ENCODE measurements at places on chromosomes 12 and 14.

DNA sequence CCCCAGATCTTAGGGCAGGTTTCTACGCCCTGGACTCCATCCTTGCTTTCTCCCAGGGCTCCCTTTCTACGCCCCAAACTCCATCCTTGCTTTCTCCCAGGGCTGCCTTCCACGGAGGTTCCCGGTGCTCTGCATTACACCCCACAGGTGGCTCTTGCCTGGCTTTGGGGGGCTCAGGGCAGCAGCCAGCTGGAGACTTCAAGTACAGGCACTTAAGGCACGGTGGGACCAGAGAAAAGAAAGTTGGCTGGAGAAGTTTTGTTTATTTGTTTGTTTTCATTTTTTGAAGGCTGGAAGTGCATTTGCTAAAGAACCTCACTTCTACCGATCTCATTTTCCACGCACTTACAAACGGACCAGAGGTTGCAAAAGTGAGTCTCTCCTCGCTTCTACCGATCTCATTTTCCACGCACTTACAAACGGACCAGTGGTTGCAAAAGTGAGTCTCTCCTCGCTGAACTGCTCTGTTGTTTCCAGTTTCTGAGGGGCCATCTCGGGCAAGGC, 103.8 kb upstream of the MED13L start:
- no peak for DNase-seq

GRCh38 chr14:83923842-83924241, 1606.1 kb upstream of the FLRT2 start:
- no peak for DNase-seq

DNA sequence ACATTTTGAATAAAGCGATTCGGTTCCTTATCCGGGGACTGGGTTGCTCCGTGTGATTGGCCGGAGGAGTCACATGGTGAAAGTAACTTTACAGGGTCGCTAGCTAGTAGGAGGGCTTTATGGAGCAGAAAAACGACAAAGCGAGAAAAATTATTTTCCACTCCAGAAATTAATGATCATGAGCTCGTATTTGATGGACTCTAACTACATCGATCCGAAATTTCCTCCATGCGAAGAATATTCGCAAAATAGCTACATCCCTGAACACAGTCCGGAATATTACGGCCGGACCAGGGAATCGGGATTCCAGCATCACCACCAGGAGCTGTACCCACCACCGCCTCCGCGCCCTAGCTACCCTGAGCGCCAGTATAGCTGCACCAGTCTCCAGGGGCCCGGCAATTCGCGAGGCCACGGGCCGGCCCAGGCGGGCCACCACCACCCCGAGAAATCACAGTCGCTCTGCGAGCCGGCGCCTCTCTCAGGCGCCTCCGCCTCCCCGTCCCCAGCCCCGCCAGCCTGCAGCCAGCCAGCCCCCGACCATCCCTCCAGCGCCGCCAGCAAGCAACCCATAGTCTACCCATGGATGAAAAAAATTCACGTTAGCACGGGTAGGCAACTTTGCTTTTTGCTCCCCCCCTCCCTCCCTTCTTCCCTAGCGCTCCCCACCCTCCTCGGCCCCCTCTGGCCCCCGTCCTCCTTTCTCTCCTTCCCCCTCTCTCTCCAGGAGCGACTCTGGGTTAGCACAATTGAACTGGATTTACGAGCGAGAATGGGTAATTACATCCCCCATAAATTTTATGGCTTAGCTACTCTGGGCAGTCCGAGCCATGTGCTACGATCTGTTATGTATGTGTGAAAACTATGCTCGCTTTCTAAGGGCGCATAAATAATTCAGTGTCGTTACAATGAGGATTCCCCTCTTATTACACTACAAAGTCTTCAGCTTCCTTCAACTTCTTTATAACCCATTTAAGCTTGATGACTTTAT, at the start of gene HOXC4:
Gene HOXC4 (plus strand): TSS at position 85 of the 991 bp plus-strand sequence. CDS start 88 bp downstream, at position 173.
- peak; percentile 33 for DNase-seq

- DNase-seq: no peak
These were observed 482.6 kb downstream of the NRXN3 start for GRCh38 chr14:78652727-78653126.

- no peak for DNase-seq
These were observed 41.6 kb upstream of the EGLN3 start for GRCh38 chr14:33992274-33993007.

DNA sequence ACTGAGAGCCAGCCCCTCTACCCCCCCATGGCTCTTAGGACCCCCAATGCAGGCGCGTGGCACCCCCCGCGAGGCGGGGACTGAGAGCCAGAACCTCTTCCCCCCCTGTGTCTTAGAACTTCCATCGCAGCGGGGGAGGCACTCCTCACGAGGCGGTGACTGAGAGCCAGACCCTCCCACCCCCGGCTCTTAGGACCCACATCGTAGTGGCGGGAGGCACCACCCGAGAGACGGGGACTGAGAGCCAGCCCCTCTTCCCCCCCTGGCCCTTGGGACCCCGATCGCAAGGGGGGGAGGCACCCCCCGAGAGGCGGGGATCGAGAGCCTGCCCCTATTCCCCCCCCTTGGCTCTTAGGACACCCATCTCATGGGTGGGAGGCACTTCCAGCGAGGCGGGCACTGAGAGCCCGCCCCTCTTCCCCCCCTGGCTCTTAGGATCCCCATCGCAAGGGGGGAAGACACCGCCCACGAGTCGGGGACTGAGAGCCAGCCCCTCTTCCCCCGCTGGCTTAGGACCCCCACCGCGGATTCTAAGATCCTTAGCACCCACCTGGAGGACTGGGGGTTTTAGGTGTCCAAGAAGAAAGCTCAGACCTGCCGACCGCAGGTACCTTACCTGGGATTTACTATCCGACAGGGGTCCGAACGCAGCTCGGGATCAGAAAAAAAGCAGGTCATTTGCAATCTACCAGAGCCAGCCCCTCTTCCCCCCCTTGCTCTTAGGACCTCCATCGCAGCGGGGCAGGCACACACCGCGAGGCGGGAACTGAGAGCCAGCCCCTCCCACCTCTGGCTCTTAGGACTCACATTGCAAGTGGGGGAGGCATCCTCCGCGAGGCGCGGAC, 44.9 kb downstream of the DDX11 start:
- no peak for DNase-seq

DNA sequence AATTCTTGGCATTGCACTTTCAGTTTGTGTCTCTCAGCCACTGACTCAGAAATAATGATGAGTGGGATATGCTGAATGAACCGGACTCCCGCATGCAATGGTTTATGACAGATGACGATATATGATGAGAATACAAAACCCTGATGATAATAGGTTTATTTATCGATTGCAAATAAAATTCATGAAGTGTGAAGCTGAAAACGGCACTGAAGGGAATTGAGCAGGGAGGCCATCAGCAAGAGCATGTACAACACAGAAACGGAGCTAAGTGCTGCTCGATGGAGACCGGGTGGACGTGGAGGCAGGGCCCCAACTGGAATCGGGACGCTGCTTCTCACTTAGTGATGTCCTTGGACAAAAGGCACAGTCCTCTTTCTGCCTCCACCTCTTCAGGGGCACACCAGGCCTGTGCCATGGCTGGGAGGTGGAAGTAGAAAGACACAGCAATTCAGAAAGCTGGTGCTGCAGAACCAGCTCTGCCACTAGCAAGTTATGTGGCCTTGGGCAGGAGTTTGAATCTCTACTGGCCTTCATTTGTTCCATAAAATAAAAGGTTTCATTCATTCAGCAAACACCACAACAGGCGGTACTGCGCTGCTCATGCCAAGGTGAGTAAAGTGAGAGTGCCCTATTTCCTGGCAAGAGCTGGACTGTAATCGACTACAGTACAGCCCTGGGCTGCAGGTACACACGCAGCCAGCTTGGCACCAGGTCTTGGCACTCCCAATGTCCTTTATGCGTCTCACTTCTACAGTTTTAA, 117.0 kb downstream of the EGLN3 start:
- no peak for DNase-seq

- no peak for DNase-seq
These were observed 127.1 kb upstream of the BMP4 start for GRCh38 chr14:54083549-54084239.

DNA sequence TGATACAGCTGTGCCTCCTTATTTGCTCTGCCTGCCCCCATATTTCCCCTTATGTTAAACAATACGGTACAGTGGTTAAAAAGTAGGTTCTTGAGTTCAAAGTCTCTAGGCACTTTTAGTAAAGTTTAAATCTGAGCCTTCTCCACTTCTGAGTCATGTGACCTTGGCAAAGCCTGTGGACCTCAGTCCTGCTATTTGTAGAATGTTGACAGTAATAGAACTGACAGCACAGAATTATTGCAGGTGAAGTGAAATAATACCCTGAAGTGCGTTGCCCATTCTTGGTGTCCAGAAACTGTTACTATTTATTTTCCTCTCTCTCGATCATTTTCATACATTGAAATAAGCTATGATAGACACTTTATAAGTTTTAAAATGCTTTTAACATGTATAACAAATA, 499.7 kb downstream of the EGLN3 start:
- no peak for DNase-seq

- DNase-seq: no peak
These were observed 233.3 kb upstream of the SSTR1 start for GRCh38 chr14:37974421-37974820.

- DNase-seq: peak; percentile 67
These were observed 36.2 kb upstream of the ATP23 start for GRCh38 chr12:57904848-57905811.

DNA sequence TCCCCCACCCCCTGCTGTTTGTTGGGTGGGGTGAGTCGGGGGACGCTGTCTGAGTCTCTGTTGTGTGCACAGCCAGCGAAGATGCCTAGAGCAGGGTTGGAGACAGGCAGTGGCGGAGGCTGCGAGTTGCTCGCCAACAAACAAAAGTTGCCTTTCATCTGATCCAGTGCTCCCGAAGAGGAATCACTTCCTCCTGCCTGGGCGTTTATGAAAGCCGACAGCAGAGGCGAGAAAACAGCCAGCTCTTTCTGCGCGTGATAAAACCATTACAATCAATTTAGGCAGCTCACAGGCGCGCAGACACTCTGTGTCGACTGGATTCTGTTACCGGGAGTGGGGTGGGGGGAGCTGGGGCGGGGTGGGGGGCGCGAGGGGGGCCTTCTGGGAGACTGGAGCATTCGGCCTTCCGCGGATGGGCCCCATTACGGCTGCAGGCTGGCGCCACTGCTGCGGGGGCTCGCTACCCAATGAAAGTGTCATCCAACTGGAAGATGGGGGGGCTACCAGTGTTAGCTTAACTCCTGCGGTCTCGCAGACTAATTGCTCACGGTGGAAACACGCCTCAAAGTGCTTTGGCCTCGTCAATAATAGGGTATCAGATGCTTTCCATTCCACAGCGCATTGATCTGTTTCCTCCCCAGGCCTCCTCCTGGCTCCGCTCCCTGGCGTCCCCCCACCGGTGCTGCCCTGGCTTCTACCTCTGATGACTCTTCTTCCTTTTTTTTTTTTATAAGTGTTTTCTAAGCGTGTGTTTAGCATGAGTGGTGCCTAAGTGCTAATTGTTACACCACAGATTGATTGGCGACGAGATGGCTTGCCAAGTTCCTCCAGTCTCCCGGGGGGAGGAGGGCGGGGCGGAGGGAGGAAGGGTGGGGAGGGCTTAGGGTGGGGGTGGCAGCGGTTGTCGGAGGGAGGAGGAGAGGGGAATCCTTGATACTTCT, 678.4 kb downstream of the MED13L start:
- DNase-seq: peak; percentile 63

- DNase-seq: no peak
These were observed 217.6 kb upstream of the CNTN1 start for GRCh38 chr12:40474630-40475029.

- no peak for DNase-seq
These were observed 128.4 kb downstream of the FOXA1 start for GRCh38 chr14:37466623-37467088.

DNA sequence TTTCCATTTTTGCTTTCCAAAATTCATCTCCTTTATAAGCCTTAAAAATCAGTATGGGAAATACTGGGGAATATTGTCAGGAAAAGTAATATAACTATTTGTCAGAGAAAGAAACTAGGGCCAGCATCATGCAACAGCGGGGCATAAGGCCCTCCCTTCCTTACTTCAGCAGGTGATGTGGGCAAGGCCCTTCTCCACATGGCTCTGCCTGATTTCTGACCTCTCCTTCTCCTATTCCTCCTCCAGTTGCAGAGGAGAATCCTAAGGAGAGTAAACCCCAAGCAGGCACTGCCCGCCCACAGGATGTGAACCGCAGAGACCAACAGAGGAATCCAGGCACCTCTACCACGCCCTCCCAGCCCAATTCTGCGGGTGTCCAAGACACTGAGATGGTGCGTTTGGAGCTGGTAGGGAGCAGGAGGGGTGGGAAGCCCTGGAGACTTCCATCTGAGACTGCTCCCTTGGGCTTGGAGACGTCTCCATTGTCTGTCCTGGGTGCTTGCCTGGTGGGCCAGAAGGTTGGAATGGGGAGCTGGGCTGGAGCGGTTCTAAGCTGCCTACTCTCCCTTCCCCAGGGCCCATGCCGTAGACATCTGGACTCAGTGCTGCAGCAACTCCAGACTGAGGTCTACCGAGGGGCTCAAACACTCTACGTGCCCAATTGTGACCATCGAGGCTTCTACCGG, 2.7 kb upstream of the SOAT2 start:
- no peak for DNase-seq

GRCh38 chr14:102194856-102195255, 55.2 kb downstream of the WDR20 start:
- no peak for DNase-seq

- DNase-seq: no peak
These were observed 127.4 kb upstream of the EGLN3 start for GRCh38 chr14:34078117-34078743.

DNA sequence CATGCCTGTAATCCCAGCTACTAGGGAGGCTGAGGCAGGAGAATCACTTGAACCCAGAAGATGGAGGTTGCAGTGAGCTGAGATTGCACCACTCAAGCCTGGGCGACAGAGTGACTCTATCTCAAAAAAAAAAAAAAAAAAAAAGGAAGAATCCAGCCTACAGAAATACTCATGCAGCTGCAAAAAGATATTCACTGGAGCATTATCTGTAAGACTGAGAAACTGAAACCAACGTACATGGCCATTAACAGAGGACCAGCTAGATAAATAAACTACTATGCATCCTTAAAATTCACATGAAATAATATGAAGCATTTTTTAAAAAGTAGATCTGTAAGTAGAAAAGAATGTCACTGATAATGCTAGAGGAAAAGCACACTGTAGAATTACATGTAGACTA, 3.5 kb downstream of the SLC7A7 start:
- no peak for DNase-seq

GRCh38 chr12:11822081-11822834, 172.8 kb downstream of the ETV6 start:
- DNase-seq: no peak

DNA sequence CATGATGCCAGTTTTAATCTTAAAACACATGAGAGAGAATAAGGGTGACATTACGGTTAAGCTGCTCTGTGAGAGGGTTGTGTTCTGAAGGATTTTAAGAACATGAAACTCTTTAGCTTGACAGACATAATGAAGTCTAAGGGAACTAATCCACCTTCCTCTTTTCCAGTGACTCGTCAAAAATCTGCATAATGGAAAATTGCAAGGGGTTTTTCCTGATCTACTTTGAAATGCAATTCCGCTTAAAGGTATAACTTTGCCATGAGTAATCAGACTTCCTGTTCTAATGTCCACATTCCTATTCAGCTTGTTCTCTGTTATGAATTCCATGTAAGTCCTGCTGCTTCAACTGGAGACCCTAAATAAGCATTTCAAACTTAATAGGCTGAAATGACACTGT, at the start of gene ZNF705A:
Gene ZNF705A (plus strand): TSS at position 171 of the 400 bp plus-strand sequence. CDS start 15,611 bp downstream, outside the sequence.
- DNase-seq: no peak

All from dorsolateral prefrontal cortex (tissue), 122 donors.